ENCODE measurements at places on chromosomes 4 and X.

DNA sequence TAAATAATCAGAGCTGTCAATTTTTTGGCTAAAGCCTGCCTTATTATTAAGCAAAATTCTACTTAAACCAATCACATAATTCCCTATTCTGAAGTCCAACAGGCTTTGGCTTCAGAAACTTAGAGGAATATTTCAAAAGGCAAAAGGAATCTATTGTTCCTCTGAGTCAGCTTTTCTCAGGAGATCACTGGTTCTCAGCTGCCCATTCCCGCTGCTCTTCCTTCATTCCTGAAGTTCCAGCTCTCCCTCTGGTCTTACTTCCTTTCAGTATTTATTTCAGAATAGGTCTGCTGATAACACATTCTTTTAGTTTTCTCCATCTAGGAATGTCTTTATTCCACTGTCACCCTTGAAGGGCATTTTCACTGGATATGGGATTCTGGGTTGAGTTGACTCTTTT lies 133.7 kb downstream of the SOWAHB start:
- no peak for DNase-seq

DNA sequence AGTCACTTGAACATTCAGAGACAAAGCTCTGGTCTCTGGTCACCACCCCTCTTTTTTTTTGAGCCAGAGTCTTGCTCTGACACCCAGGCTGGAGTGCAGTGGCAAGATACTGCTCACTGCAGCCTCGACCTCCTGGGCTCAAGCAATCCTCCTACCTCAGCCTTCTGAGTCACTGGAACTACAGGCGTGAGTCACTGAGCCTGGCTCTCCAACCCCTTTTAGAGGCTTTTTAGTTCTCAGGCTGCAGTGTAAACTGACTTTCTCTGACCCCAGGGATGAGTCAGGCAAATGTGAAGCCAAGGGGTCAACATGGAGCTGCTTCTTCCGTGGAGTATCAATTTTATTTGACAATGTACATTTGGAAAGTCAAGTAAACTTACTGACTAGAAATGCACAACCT lies 229.2 kb downstream of the PTTG2 start:
- DNase-seq: peak; percentile 85

DNA sequence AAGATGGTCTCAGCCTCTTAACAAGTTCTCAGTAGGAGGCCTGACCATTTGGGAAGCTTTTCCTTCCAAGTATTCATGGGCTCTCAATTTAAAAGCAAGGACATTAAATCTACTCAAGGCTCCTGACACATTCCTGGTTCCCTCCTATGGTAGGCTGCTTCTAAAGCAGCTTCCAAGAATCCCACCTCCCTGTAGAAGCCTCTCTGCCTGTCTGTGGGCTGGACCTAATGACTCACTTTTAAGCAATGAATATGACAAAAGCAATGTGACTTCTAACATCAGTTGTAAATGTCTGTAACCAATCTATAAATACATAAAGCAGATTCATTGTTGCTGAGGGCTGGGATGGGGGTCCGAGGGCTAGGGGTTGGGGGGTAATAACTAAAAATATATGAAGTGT lies 99.5 kb upstream of the FAM9B start:
- no peak for DNase-seq

DNA sequence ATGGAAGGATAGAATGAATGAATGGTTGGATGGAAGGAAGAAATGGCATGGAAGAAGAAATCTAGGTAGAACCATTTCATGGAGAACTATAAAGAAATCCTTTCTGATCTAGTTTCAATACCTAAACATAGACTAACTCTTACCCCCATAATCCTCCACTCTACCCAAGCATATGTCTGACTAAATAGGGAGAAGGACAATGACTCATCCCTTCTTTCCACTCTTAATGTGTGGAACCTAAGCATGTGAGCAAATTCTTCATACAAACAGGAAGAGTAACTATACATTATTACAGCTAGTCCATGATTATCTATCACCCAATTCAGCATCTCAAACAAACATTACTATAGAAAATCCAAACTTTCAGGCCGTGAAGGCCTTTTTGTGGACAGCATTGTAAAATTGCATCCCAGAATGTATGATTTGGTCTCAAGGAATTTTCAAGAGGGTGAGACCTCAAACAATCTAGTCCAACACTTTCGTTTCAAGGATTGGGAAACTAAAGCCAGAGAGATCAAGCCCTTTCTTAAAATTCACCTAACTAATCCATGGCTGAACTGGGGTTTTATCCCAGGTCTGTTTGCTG lies 11.2 kb downstream of the C1QTNF7 start:
- DNase-seq: no peak

DNA sequence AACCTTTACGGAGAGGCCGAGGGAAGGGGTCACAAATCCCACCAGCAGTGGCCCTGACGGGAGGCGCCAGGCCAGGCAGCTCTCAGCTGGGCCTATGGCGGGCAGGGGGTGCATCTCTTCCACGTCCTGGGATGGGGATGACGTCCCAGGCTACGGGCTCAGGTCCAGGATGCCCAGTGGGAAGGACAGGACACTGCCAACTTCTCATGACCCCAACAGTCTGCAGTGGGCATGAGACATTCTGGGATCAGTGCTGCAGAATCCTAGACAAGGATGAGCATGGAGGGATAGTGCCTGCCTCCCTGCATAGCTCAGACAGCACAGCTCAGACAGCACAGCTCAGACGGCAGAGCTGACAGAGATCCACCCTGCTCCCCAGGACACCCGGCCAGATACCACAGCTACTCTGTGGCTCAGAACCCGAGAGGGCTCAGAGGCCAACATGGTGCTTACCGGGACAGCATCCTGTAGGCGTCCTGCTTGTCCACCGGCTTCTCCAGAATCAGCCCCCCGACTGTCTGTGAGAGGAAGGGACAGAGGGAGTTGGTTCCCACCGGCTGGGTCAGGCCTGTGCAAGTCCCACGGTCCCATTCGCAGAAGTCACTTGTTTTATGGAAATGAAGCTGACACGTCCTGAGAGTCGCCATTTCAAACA lies 17.3 kb downstream of the ASMTL start:
- no peak for DNase-seq

DNA sequence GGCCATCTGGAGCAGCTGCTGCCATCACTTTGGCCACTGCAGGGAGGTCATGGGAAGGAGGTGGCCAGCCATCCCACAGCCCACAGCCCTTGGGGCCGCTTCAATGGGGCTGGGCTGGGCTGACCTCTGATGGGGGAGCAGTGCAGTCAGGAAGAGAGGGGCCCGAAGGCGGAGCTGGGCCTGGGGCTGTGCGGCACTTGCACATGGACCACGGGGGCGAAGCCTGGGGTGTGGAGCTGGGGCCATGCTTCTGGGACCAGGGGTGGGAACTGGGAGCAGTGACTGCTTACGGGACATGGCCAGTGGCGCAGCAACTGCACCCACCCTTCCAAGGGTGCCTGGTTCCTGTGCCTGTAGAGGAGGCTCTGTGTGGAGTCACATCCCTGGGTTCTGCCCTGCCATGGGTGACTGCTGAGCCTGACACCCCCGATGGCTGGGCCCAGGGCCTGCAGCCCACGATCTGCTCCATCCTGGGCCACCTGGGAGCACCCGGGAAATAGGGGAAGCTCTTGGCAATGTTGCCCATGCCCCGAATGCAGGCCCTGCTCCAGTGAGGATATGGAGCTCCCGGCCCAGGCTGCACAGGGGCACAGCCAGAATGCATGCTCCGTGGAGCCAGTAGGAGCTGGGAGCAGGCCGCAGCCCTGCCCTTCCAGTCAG lies 22.4 kb upstream of the SULT1B1 start:
- no peak for DNase-seq

- DNase-seq: no peak
Observed at GRCh38 chr4:75643651-75644050, 13.3 kb upstream of the CDKL2 start.

- no peak for DNase-seq
Observed at GRCh38 chrX:9340598-9341290, 124.1 kb upstream of the TBL1X start.

GRCh38 chr4:185128272-185129119 lies 14.6 kb upstream of the SLC25A4 start:
- no peak for DNase-seq

- DNase-seq: peak; percentile 9
Observed at GRCh38 chr4:43132010-43132582, 239.6 kb downstream of the GRXCR1 start.

DNA sequence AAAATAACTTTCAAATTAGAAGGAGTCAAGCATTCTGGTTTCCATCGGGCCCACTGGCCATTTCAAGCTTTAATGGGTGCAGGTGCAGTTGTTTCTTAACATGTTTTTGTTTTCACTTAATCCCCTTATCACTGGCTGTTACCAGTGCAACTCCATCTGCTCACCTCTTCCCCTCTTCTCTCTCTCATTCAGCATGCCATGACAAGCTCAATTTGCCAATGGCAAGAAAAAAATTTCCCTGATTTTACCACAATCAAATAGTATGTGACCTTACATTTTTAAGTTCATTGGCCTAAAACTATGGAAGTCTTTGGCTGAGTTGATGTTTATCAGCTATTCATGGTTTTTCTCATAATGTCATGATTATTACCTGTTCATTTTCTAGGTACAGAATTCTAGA lies 299.1 kb upstream of the BMP3 start:
- DNase-seq: no peak

GRCh38 chr4:170979736-170980135 lies 833.5 kb upstream of the GALNTL6 start:
- peak; percentile 21 for DNase-seq

GRCh38 chrX:2610246-2611170 lies 80.6 kb upstream of the CD99 start:
- no peak for DNase-seq

GRCh38 chr4:127400731-127401346 lies 231.9 kb upstream of the INTU start:
- DNase-seq: peak; percentile 19

DNA sequence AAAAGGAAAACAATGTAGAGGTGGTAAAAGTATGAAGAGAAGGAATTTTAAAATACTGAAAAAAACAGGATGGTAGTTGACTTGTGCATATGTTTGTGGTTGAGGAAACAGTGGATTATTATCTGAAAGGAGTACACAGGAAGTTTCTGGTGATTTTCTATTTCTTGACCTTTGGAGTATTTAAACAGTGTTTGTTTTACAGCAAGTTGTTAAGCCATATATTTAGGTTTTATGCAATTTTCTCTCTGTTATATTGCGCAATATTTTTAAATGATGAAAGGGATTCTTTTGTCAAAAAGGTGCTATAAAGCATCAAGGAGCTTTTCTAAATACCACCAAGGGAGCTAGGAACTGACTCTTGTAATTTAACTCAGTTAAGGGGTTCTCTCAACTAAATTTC lies 343.1 kb upstream of the MAOA start:
- no peak for DNase-seq

- no peak for DNase-seq
Observed at GRCh38 chr4:183107891-183108459, 8.9 kb downstream of the WWC2 start.

GRCh38 chr4:59637596-59637995 lies 1562.5 kb upstream of the ADGRL3 start:
- no peak for DNase-seq

DNA sequence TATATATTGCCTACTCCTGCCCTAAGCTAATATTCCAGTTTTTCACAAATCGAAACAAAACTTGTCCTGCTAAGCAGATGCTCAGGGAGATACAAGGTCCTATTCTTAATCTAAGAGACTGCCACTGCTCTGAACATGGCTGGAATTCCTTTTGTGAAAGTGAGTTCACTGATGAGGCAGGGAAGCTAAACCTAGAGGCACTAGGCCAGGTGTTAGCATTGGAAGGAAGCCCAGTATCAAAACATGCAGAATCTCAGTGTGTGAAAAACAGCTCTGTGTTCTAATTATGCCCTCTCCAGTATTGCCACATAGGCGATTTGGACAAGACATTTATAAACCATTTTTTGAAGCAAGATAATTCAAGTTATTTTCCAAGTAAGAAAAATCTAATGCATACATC lies 47.6 kb downstream of the ABCG2 start:
- DNase-seq: no peak

DNA sequence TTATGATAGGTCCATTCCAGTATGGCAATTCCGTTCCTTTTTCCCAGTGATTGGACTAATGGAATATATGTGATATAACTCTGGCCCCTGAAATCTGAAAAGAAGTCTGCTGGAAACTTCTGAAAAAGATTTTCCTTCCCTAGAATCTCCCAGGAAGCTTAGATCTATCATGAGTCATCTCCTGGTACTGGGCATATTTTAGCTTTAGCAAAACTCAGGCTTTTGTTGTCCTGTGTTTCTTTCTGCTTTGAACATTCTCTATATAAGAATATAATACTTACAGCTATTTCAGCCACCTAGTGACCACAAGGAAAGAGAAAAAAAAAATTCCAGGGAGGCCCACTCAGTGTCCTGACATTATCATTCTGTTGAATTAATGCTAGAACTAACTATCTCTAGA lies 597.2 kb upstream of the GRIA3 start:
- no peak for DNase-seq

DNA sequence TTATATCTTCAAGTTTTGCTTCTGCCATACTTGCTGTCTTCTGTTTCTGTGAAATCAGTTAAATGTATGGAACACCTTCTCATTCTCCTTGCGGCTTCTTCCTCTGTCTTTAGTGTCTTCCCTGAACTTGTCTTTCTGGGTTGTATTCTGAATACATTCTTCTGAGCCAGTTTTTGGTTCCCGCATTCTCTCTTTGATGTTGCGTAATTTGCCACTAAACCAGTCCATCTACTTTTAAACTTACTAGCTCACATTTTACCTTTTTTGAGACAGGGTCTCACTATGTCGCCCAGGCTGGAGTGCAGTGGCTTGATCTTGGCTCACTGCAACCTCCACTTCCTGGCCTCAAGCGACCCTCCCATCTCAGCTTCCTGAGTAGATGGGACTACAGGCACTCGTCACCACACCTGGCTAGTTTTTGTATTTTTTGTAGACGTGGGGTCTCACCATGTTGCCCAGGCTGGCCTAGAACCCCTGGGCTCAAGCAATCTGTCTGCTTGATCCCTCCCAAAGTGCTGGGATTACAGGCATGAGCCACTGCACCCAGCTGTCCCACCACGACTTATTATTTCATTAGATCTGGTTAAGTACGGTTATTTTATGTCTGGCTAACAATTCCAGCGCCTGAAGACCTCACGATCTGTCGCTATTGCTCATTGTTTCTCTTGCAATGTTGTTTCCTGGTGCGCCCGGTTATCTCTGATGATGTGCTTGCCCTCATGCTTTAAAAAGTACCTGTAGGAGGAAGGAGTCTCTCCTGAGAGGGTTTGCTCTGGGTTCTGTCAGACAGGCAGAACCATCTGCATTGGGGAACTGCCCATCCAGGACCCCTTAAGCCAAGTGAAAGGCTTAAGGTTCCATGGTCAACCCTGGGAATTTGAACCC lies 9.8 kb upstream of the FAM3A start:
- DNase-seq: no peak

- DNase-seq: no peak
Observed at GRCh38 chr4:36476135-36476534, 194.7 kb downstream of the DTHD1 start.

- DNase-seq: no peak
Observed at GRCh38 chr4:188915175-188915574, 775.9 kb downstream of the TRIML1 start.

- DNase-seq: no peak
Observed at GRCh38 chr4:3031357-3032082, 42.8 kb downstream of the HTT-AS start.
